Activated CD4-positive, alpha-beta memory T cell treated with anti-CD3 and anti-CD28 coated beads for 36 hours (primary cell): ENCODE measurements at places on chromosomes 7 and 10. TPM values are rescaled to one million over a fixed set of nuclear protein-coding genes. Genes with fewer than 3 reads are reported as not detected.

DDC gene
- not detected for total RNA-seq

GRCh38 chr10:95660283-95660682 lies 3.8 kb upstream of the ALDH18A1 start:
- H3K27me3 ChIP-seq: no peaks in the 10 kb centered on the region
- peaks cover 8% of the 10 kb centered on the region for H3K36me3 ChIP-seq
- DNase-seq: no peak
- no peak overlapping the region for H3K4me3 ChIP-seq
- H3K27ac ChIP-seq: no peak overlapping the region

- DNase-seq: peak; percentile 36
- no peaks in the 10 kb centered on the region for H3K36me3 ChIP-seq
- H3K4me1 ChIP-seq: peaks cover 11% of the 10 kb centered on the region
- H3K27me3 ChIP-seq: peaks cover 3% of the 10 kb centered on the region
Observed at GRCh38 chr10:132306864-132307751, 642 bp downstream of the STK32C start.

DNA sequence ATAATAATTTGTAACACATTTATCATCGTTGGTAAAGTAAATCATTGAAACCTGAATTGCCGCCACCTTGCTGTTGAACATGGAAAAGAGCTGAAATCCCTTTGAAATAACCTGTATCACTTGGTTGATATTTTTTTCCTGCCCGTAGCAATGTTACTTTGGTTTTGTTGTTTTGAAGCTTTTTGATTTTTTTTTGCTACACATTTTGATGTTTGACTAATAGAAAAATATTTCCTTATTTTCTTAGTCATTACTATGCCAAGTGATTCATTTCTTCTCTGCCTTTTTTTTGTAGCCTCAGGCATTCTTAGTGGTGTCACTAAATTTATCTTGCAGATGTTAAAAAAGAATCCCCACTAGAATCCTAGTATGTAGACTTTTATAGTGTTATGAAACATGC lies 235.1 kb upstream of the MEOX2 start:
- DNase-seq: no peak
- H3K4me1 ChIP-seq: no peaks in the 10 kb centered on the region
- H3K27ac ChIP-seq: no peak overlapping the region
- H3K27me3 ChIP-seq: no peaks in the 10 kb centered on the region

DNA sequence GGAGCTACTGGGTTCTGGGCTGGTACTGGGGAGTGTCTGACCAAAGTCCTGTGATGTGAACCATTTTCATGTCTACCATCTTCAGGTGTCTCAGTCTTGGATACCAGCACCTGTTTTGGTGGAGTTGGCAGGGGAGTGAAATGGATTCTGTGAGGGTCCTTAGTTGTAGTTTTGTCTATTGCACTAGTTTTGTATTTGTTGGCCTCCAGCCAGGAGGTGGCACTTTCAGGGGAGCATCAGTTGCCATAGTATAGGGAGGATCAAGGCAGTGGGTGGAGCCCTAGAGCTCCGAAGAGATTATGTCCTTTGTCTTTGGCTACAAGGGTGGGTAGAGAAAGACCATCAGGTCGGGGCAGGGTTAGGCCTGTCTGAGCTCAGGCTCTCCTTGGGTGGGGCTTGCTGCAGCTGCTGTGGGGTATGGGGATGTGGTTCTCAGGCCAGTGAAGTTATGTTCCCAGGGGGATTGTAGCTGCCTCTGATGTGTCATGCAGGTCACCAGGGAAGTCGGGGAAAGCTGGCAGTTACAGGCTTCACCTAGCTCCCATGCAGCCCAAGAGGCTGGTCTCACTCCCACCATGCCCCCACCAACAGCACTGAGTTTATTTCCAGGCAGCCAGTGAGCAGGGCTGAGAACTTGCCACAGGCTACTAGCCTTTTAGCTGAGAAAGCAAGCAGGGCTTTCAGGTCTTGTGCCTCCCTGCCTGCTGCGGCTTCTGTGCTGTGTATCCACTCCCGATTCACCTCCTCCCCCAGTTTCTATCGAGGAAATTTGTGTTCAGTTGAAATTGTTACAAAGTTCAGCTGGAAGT lies 153.1 kb downstream of the ZNF365 start:
- H3K4me1 ChIP-seq: peaks cover 33% of the 10 kb centered on the region
- H3K27me3 ChIP-seq: peaks cover 11% of the 10 kb centered on the region
- no peak overlapping the region for H3K4me3 ChIP-seq
- DNase-seq: no peak
